Bladder microvascular endothelial cell (primary cell): ENCODE measurements at places on chromosomes 16 and 17. TPM values are rescaled to one million over a fixed set of nuclear protein-coding genes. Genes with fewer than 3 reads are reported as not detected.

FBXL16 gene
- under 0.01 and 0.13 TPM in 2 replicates for total RNA-seq

CARD14 gene
- 0.16 and 0.50 TPM in 2 replicates for total RNA-seq

SCRN2 gene
- 33.5 and 44.7 TPM in 2 replicates for total RNA-seq

WNT9B gene
- not detected in 2 replicates for total RNA-seq

ORC6 gene
- 9.2 and 11.8 TPM in 2 replicates for total RNA-seq
